ENCODE measurements at places on chromosomes 3 and 15.
A peak's percentile ranks its signal among the peaks of the same experiment; 100 is the strongest.

DNA sequence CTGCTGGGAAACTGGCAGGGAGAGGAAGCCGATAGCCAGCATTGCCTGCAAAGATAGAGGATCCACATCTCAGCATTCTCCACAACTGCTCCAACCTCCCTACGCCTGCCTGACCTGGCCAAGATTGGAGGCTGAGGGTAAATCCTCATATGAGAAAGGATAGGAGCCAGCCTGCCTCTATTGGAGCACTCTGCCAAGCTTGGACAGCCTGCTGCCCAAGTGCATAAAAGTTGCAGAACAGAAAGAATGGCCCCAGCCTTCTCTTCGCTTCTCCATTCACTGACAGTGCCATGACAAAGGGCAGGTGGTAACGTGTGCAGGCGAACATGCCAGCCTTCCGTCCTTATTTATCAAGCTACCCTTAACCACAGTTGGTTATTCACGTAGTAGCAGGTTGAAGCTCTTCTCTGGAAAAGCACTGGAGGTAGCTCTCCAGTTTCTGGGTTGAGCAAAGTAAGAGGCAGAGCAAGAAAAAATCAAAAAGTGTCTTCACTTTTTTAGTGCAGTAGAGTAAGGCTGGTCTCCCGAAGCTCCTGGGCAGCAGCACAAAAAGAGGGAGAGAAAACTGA, 4.3 kb downstream of the BMF start:
- no peak for DNase-seq

GRCh38 chr3:37793889-37794591, 67.6 kb upstream of the CTDSPL start:
- no peak for DNase-seq

- no peak for DNase-seq
These were observed 85.6 kb upstream of the ACP3 start for GRCh38 chr3:132231633-132232032.

- DNase-seq, result no peak
These were observed 247.1 kb upstream of the CDIN1 start for GRCh38 chr15:36332301-36332700.

GRCh38 chr3:107367353-107367752, 9.9 kb upstream of the CCDC54 start:
- peak; percentile 18 for DNase-seq

GRCh38 chr15:60297047-60297446, 100.7 kb downstream of the ANXA2 start:
- no peak for DNase-seq

- no peak for DNase-seq
These were observed 175.8 kb downstream of the XXYLT1 start for GRCh38 chr3:195095035-195095703.

DNA sequence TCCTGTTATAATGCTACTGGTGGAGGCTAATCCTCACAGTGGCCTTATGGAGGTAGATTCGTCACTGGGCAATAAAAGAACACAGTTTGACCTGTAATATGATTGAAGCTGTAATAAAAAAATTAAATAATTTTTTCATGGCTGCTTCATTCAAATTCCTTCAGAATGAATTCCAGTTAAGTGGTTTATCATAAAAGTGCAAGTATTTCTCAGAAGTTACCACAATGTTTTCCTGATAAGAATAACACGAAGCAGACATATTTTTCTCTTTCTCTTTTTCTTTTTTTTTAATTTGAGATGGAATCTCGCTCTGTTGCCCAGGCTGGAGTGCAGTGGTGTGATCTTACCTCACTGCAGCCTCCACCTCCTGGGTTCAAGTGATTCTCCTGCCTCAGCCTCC, 15.6 kb downstream of the B4GALT4 start:
- DNase-seq, result no peak

DNA sequence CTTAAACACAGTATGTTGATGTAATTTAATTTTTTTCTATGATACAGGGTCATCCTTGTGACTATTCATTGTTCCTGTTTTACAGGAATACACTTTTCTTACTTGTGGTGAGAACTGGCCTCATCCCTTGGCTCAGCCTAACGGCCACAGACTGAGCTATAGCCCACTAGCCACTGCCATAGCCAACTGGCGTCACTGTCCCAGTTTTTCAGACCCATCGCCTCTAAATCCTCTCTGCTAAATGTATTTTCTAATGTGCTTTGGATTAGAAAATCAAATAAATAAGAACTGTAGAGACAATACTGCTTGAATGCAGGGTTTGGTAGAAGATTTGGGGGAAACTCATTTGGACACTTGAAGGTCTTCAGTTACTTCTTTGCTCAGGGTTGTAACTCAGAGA, 113.1 kb downstream of the TIGIT start:
- DNase-seq, result no peak

GRCh38 chr15:96047255-96047931, 283.1 kb upstream of the NR2F2 start:
- no peak for DNase-seq

DNA sequence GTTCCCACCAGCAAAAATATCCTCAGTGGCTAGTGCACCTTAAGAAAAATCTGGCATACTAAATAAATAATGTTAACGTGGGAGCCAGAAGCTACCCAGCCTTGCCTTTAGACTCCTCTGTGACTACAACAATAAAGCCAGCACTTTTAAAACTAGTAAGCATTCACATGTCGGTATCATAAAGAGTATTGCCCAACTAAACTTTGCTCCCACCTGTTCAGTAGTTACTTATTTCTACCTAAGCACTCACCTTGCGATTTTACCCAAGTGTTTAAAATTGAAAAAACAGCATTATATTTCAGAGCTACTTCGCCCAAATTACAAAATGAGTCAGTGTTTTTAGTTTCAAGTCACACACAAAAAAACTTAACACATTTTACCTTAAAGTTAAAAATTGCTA, 12.8 kb downstream of the ALDH1L1 start:
- DNase-seq, result no peak

GRCh38 chr15:58771621-58772250, 634 bp downstream of the MINDY2 start:
- peak; percentile 39 for DNase-seq

GRCh38 chr3:70716832-70717231, 404.4 kb upstream of the MDFIC2 start:
- peak; percentile 42 for DNase-seq

DNA sequence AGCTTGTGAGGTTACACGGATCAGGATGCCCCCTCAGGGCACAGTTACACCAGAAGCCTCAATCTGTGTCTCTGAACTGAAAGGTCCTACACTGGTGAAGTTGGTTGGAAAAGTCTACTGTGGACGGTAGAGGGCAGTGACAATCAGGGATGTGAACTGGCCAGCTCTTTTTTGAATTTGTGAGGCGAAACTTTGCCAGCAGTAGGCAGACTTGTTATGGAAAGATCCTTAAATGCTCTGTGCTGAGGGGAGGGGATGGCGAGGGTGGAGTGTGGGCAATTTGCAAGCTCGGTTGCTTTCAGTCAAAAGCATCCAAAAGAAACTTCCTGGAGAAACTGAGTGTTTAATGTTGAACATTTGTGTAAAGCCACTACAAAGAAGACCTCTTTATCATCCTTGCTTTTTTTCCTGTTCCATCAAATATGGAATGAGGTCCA, 127.4 kb upstream of the ABHD17C start:
- peak; percentile 75 for DNase-seq

DNA sequence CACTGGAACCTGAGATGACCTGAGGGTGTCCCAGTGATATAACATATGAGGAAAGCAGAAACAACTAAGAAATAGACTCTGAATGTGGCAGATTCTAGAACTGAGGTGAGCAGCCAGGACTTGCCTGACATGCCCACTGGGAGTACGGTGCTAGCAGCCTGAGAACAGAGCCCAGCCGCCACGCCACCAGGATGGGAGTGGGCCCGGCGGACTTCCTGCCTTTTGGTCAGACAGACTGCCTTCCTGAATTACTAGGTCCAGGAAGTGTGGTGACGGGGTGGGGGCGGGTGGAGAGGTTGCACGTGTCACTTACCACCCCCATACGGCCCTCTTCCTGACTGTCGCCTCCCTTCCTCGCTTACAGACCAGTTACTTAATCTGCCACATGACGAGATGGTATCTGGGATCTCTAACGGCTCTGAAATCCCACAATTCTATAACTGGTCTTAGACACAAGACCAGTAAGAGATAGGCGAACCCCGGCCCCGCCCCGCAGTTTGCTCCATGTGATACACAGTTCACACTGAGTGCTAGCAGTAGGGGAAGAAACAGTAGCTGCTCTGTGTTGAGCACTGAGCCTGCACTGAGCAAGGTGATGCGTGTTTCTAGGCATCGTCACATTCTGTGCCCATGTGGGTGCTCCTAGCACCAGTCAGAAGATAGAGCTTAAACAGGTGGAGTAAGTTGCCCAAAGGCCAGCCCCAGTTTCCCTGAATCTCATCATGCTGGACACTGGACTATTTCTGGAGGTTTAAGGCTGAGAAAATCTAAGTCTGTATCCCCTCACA, 95.7 kb downstream of the CPN2 start:
- DNase-seq, result no peak

DNA sequence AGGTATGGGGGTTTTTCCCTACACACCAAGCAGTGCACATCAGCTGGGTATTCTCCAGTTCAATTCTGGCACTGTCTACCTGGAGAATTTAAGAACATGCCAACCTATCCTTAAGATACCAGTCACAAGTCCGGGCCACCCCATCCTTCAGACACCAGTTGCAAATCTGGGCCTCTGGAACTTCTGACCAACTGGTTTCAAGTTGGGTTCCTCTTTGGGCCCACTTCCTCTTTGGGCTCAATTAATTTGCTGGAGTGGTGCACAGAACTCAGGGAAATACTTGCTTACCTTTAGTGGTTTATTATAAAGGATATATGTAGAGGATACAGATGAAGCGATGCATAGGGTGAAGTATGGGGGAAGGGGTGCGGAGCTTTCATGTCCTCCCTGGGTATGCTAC, 25.3 kb downstream of the GLCE start:
- no peak for DNase-seq

DNA sequence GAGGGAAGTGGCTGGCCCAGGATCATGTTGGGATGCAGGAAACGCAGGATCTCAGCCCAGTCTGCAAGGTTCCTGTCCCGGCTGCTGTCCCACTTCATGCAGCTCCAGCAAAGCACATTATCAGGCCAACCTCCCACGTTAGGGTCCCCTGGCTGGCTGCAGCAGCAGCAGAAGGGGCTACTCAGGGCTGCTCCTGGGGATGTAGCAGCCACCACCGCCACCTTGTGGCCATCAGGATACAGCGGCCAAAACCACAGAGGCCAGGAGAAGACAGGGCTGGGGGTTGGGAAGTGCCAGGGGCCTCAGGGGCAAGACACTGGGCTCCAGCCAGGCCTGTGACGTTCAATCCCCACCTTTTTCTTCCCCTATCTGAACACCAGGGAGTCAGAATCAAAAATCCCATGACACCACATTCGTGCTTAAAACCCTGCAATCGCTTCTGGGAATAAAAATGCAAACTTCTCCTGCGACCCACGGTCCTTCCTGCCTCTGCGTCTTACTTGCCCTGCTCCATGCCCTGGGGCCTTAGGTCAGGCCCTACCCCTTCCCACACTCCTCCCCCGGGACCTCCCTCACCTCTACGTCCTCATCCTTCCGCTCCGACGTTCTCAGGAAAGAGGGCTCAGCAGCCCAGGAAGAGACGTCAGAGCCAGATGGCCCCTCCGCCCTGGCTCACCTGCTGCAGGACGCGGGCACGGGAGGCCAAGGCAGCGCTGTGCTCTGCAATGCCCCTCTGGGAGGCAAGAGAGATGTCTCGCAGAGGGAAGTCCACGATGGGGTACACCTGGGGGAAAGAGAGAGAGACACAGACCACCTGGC, 21.5 kb downstream of the SSUH2 start:
- peak; percentile 67 for DNase-seq

DNA sequence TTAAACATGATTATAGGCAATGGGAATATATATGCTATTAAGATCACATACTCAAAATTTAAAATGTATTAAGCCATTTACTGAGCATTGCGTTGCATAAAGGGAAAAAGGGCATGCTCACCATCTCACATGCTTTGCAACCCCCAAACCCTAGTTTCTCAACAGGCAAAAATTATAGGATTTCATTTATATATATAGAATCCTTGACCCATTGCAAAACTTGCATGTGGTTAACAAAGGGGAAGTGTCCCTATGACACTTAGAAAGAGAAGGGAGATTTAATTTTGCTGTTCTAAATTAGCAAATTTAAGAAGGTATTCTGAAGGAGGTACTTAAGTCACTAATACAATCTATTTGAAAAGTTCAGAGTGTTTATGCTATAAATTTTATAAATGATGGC, 837.8 kb downstream of the DIPK2A start:
- DNase-seq, result no peak

- peak; percentile 33 for DNase-seq
These were observed 71.4 kb upstream of the ROPN1 start for GRCh38 chr3:124063197-124063909.

- DNase-seq, result no peak
These were observed 21.4 kb downstream of the CCR1 start for GRCh38 chr3:46186471-46187340.

- no peak for DNase-seq
These were observed 331.6 kb downstream of the PYDC2 start for GRCh38 chr3:191792580-191792979.

- no peak for DNase-seq
These were observed 70.5 kb upstream of the LIPC start for GRCh38 chr15:58361273-58361759.

GRCh38 chr3:138432576-138433240, 1.7 kb upstream of the ESYT3 start:
- no peak for DNase-seq

GRCh38 chr3:23116081-23116837, 86.9 kb upstream of the UBE2E2 start:
- no peak for DNase-seq

DNA sequence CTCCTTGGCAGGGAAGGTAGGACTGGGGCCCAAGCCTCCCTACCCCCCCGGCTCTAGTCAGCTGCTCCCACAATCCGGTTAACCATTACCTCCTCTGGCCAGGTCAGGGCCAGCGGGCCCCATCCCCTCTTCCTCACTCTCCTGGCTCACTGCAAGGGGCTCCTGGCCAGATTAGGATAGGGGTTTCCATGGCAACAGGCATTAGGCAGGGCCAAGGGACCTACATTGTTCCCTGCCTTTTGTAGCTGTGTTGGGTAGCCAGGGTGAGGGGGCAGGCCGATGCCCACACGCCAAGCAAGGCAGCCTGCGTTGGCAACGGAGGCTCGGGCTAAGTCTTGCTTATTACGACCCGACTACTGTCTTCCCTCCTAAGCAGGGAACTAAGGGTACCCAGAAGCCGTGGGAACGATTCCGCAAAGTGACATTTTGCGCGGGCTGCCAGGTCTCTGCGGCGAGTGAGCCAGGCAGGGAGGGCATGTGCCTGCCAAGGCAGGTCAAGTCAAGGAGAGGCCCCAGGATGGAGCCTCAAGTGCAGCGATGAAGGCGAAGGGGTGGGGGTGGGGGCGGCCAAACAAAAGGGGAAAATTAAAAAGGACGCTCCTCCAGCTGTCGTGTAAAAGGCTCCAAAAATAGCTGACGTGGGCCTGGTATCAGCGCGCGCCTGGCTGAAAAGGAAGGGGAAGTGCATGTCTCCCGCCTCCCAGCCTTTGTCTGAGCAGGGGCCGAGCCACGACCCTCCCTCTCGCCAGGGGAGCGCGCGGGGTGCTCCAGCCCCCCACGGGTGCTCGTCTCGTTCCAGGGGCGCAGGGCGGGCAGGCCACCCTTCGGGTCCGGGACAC, 919 bp downstream of the IDH2 start:
- no peak for DNase-seq
